Activated CD4-positive, alpha-beta T cell treated with anti-CD3 and anti-CD28 coated beads, Interleukin-2, amount 10 ng/mL, durations not matched to agents 24 days and 14 days (primary cell): ENCODE measurements at places on chromosomes 6 and 20. TPM values are rescaled to one million over a fixed set of nuclear protein-coding genes. Genes with fewer than 3 reads are reported as not detected.

DNA sequence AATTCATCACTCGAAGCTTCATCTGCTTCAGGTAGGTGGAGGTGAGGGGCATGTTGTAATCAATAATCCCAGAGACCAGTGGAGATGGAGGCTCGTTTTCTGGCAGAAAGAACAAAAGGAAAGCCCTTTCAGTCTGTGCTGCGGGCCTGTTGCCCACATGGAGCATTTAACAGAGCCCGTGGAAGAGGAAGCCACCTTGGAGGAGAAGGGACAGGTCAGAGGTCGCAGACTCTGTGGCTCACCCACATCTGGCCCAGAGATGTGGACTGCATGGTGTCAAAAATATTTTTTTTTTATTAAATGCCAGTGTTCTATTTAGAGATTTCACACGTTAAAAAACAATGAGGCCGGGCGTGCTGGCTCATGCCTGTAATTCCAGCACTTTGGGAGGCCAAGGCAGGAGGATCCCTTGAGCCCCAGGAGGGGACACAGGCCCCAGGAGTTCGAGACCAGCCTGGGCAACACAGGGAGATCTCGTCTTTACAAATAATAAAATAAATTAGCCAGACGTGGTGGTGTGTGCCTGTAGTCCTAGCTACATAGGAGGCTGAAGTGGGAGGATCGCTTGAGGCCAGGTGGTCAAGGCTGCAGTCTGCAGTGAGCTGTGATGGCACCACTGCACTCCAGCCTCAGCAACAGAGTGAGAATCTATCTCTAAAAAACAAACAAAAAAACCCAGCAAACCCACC, 73.6 kb downstream of the NOL4L start:
- peak overlapping the region; percentile 41 for H3K4me3 ChIP-seq
- H3K27me3 ChIP-seq = no peaks in the 10 kb centered on the region
- H3K27ac ChIP-seq = no peak overlapping the region
- DNase-seq = no peak
- H3K36me3 ChIP-seq = peaks cover 34% of the 10 kb centered on the region

DNA sequence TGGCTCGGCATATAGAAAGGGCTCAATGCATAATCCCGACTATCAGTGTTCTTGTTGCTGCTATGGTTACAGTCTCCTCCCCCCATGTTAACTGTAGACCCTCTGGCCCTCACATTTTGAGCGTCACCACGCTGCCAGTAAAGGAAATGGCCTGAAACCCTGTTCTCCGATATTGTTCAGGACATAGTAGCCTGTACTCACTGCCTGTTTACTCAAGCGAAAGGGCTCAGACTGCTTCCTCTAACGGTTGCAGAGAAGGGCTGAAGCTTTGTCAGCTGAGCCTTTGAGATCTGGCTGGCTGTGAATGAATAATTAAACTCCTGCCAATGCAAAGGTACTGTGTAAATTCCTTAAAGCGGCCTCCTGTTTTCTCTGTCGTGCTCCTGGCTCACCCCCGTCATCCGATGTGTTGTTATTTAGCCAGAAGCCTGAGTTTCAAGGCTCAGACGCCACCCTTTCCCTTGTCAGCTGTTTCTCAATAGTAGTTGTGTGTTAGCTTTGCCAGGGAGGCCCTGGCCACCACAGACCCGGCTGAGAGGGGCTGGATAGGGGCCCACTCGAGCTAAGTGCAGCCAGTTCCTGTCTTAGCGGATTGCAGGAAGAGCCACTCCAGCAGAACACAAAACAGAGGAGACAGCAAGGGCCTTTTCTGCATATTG, 31.2 kb upstream of the RALGAPA2 start:
- no peaks in the 10 kb centered on the region for H3K36me3 ChIP-seq
- no peaks in the 10 kb centered on the region for H3K4me1 ChIP-seq
- H3K27me3 ChIP-seq = peaks cover 5% of the 10 kb centered on the region
- H3K27ac ChIP-seq = no peak overlapping the region
- H3K4me3 ChIP-seq = no peak overlapping the region

Gene IMPG1
- total RNA-seq = not detected in 2 replicates

DNA sequence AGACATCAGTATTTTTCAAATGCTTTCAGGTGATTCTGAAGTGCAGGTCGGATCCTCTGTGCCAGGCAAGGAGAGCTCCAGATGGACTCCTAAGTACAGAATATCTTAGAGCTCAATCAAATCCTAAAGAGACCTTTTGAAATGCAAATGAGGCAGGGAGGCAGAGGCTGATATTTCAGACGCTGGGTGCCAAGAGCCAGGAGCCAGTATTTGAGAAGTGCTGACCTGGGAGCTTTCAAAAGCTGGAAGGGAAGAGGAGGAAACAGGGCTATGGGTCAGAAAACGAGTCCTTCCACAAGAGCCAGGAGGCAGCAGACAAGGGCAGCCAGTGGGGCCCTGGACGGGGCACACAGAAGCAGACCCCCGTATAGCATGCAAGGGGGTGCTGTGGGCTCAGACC, 46.1 kb upstream of the DSN1 start:
- H3K4me1 ChIP-seq = no peaks in the 10 kb centered on the region
- DNase-seq = no peak
- no peaks in the 10 kb centered on the region for H3K36me3 ChIP-seq
- no peak overlapping the region for H3K4me3 ChIP-seq
- peaks cover 6% of the 10 kb centered on the region for H3K27me3 ChIP-seq
- no peak overlapping the region for H3K27ac ChIP-seq

GRCh38 chr20:40551125-40551530, 137.9 kb downstream of the MAFB start:
- H3K27ac ChIP-seq = no peak overlapping the region
- H3K36me3 ChIP-seq = no peaks in the 10 kb centered on the region
- no peak overlapping the region for H3K4me3 ChIP-seq
- no peak for DNase-seq
- no peaks in the 10 kb centered on the region for H3K4me1 ChIP-seq
- H3K27me3 ChIP-seq = peaks cover 4% of the 10 kb centered on the region

Gene GNMT
- total RNA-seq = 0.24 and 0.70 TPM in 2 replicates

- DNase-seq = no peak
- no peak overlapping the region for H3K27ac ChIP-seq
- no peaks in the 10 kb centered on the region for H3K36me3 ChIP-seq
- no peaks in the 10 kb centered on the region for H3K4me1 ChIP-seq
- H3K4me3 ChIP-seq = no peak overlapping the region
These were observed 135.3 kb downstream of the CDH4 start for GRCh38 chr20:61387204-61387953.
